Stimulated activated CD4-positive, alpha-beta T cell treated with anti-CD3 and anti-CD28 coated beads, Interleukin-15, amount 100 ng/mL, for 1 hour (primary cell): ENCODE measurements at places on chromosomes 7 and 10.

- no peak for DNase-seq
Measured at GRCh38 chr7:151798851-151799448, 78.0 kb downstream of the PRKAG2 start.

DNA sequence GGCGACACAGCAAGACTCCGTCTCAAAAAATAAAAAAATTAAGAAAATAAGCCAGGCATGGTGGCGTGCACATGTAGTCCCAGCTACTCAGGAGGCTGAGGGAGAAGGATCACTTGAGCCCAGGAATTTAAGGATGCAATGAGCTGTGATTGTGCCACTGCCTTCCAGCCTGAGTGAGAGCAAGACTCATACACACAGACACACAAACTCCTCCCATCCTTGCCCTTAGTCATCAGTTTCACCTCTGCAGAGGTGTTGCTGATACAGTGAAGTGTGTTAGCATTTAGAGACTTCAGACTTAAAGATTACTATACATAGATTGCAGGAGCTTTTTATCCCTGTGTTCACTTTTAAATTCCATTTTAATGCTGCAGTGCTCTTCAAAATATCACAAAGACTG, 5.5 kb upstream of the H2AZ2 start:
- DNase-seq: no peak

DNA sequence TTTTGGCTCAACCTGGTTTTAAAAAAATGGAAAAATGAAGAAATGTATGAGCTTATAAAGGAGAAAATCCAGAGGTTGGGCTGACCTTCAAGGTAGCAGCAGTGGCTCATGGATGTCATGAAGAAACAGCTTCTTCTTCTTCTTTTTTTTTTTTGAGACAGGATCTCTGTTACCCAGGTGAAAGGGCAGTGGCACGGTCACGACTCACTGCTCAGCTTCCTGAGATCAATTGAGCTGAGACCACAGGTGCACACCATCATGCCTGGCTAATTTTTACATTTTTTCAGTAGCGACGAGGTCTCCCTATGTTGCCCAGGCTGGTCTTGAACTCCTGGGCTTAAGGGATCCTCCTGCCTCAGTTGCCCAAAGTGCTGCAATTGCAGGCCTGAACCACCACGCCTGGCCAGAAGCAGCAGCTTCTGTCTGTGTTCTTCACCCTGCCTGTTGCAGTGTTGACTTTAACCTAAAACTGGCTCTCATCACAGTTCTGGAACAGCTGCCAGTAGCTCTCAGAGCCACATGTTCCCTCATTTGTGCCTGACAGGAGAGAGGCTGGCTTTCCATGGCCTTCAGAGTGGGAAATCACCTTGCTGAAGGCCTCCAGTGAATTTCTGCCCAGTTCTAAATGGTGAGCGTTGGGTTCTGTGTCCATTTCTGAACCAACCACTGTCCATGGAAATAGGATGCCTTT, 117.7 kb downstream of the PFKFB3 start:
- DNase-seq: no peak

DNA sequence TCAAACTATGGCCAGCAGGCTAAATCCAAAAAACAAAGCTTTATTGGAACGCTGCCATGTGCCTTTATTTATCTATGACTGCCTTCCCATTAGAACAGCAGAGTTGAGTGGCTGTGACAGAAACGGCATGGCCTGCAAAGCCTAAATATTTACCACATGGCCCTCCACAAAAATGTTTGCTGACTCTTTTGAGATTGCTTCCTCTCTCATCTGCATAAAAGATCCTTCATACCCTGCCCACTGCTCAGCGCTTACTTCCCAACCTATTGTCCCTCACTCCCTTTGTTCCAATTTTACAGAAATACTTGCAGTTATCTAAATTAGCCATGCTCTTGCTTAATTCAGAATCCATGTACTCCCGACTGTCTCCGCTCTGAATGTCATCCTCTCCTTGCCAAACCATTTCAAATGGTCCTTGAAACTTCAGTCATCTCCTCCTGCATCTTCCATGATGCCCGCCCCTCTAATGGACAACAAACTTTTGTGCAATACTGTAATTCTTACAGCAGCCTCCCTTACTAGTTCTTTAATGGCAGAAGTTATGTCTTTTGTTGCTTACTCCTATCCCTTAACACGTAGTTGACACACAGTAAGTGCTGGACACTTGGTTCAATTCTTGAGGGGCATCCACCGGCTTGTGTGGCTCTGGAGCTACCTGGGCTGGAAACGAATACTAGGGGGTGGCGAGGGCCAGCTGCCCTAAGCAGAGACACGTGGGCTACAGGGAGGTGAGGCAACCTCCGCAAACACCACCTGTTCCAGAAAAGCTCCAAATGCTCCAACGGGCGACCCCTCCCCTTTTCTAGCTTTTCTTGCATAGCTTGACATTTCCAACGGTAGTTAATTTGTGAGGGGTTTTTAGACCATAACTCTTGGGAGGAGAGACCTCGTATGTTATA, 832 bp downstream of the XRCC2 start:
- DNase-seq: no peak

GRCh38 chr7:139626817-139627216, 103.3 kb downstream of the CLEC2L start:
- DNase-seq: no peak

GRCh38 chr7:2273866-2274265, 31.8 kb downstream of the NUDT1 start:
- no peak for DNase-seq

- DNase-seq: no peak
Measured at GRCh38 chr7:8209353-8209752, 52.6 kb downstream of the ICA1 start.

GRCh38 chr10:3654980-3655379, 130.0 kb downstream of the KLF6 start:
- DNase-seq: no peak

- no peak for DNase-seq
Measured at GRCh38 chr7:84393786-84394185, 199.2 kb upstream of the SEMA3A start.
